ENCODE measurements at places on chromosomes 5 and 9.

- no peak for DNase-seq
Observed at GRCh38 chr5:115838885-115839518, 2.4 kb downstream of the ATG12 start.

DNA sequence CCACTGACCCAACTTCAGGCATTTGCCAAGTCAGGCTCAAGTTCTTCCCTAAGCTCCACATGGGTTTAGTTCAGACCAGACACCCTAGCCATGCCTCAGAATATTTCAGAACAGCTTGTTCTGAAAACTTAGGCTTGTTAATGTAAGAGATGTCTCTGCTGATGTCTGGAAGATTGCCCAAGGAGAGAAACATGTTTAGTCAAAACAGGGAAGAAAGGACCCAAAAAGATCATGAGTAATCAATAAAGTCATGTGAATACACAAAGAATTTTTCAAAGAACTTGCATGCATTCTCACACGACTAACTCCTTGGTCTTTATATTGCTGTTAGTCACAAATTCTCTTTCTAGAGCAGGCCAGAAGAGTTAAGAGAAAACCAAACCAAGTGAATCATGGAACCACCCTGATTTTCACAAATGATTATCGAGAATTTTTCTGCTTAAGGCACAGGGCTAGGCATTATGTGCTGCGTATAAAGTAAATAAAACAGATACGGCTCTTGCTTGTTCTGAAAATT lies 158.1 kb upstream of the HMHB1 start:
- no peak for DNase-seq

DNA sequence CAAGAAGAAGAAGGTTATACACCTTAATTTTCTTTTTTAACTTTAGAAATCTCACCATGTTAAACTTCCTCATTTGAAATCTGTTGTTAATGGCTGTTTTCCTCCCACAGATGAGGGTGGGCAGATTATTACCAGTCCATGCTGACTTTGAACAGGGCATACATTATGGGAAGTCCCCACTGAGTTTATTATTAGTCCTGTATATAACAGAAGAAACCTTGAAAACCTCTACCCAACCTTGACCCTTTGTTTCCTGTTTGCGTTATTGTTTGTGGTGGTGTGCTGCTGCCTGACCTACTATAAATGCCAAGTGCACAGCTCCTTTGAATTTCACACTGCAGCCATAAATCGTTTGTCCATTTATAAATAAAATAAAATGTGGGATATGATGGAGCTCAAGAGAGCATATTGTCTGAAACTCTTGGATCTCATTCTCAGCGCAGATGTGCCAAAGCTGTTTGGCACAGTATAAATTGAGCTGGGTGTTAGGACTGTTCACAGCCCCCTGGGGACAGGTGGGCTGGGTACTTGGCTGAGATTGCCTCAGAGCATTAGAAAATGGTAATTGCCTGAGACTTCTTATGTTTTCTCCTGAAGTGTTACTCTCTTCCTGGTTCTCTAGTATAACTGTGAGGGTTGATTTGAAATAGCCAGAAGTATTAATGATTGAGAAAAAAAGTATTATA lies 139.6 kb downstream of the SPATA31D1 start:
- no peak for DNase-seq

DNA sequence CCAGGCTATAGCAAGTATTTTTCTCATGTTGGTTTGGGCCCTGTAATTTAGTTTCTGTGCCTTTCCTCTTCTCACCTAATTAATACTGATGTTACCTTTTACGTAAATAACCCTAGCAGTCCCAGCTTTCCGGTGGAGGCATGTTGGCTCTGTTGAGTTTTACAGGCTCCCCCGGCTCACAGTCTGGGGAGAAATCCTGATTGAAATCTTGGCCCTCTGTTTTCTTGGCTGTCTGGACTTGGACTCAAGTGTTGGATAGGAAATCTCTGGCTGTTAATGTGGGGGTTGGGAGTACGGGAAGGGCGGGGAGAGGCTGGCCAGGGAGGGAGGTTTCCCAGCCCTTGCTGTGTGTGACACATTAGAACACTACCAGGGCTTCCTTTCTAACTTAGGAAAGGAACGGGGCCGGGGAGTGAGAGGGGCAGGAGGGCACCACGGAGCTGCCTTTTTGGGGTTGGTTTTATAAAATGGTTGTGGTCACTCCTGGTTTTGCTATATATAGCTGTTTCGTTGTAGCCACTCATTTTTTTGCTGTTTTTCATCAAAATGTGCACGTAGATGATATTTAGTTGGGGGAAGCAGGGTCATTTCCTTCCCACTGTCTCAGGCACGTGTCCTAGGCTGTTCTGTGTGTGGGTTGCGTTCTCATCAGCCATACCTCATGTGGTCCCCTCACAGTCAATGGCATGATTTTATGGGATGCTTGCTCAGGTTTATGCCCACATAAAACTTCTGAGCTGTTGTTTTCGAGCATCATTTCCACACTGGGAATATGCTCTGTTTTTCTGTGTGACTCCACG lies 11.0 kb downstream of the TRIO start:
- no peak for DNase-seq

DNA sequence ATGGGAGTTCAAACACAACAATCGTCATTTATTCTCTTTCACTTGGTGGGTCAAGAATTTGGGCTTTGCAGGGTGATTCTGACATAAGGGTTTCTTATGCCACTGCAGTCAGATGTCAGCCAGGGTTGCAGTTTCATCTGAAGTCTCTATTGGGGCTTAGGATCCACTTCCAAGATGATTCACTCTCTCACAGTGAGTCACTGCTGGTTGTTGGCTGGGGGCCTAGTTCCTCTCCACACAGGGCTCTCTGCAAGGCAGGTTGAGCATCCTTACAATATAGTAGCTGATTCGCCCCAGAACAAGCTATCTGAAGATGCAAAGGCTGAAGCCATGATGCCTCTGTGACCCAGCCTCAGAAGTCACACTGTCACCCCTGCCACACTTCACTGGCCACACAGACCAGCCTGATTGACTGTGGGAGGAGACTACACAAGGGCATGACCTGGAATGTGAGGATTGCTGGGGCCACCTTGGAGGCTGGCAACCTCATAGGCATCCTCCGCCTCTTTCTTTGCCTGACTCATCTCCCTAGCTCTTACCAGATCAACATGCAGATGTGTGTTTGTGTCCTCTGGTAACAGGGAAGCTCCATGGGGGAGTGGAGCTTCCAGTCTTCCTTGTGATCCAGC lies 4.5 kb upstream of the CARD19 start:
- DNase-seq: peak; percentile 70

- DNase-seq: no peak
Observed at GRCh38 chr5:32443145-32443540, 1.4 kb downstream of the ZFR start.

- no peak for DNase-seq
Observed at GRCh38 chr5:112742424-112742823, 4.7 kb downstream of the APC start.

DNA sequence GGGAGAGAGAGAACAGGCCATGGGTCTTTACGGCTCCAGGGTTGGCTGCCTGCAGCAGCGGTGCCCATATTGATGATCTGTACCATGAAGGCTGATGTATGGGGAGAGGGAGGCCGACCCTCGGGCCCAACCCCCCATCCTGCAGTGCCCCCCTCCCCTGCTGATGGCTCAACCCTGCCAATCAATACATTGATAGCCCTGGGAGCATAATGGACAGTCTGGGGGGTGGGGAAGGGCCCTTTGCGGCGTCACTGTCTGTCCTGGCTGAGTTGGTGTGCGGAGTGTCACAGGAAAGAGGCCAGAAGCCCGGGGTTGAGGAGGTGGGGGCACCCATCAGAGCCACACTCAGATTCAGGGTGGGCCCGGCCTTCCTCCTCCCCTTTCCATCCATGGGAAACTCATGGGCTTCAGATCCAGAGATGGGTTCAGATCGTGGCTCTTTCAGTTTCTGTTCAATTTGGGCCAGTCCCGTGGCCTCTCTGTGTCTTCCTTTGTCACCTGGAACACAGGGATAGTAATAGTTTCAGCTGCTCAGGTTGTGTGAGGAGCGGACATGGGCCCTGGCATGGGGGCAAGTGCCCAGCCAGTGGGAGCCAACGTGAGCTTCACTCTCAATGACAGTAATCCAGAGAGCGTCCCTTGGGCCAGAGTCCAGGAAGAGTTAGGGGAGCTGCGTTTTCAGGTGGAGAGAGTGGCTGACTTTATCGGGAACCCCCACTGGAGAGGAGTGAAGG lies 9.5 kb downstream of the FGF18 start:
- no peak for DNase-seq

DNA sequence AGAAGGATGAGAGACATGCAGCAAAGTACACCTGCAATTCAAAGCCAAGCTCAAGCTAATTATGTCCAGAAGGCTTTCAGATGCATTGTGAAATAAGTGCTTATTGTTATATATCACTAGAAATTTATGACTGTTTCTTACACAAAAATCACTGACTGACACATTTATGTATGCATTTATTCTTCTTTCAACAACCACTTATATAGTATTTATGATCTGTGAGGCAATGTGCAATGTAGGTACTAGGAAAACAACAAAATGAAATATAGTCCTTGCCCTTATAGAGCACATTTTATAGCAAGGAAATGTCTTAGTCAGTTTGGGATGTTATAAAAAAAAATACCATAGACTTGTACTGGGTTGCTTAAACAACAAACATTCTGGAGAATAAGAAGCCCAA lies 167.6 kb downstream of the YIPF5 start:
- DNase-seq: no peak

DNA sequence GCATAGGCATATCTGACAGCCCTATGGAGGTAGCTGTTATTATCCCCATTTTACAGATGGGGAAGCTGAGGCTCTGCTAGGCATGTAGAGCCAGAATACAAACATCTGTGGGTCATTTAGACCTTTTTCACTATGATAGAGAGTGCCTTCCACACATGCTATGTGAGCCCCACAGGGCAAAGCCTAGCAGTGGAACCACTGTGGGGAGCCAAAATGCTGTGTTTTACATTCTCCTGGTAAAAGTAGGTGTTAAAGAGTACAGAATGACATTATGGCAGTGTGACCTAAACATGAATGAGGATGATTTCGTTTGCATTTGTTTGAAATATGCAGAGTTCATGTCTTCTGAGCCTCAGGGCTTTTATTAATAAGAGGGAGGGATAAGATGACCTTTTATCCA lies 265.2 kb downstream of the MAST4 start:
- no peak for DNase-seq

DNA sequence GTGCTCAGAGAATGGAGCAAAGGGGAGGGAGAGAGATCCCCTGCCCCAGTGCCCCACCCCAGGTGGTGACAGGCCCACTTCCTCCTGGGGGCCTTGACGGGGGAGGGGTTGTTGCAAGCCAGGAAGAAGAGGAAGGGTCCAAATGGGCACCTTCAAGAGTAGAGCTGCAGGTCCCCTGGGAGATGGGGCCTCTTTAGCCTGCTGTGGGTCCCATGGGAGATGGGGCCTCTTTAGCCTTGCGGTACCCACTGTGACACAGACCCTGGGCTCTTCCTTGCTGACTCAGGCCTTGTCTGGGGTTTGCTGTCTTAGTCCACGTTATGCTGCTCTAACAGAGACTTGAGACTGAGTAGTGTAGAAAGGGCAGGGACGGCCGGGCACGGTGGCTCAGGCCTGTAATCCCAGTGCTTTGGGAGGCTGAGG lies 9.6 kb upstream of the TOR4A start:
- no peak for DNase-seq

DNA sequence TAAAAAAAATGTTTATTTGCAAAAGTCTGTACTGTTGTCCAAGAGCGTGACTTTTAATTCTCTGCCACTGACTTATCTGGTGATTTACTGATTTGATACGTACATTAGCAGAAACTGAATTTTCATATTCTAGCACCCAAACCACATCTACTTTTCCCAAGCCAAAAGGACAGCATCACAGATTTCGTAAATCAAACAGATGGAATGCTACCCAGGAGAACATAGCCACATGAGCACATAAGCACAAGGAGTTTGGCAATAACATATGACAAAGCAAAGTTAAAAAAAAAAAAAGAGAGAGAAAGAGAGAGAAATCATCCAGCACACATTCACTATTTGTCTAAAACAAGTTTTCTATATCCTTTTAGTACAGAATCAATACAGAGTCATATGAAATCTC lies 83.7 kb downstream of the HINT1 start:
- no peak for DNase-seq

- DNase-seq: no peak
Observed at GRCh38 chr9:79591458-79591857, 19.7 kb downstream of the TLE4 start.

DNA sequence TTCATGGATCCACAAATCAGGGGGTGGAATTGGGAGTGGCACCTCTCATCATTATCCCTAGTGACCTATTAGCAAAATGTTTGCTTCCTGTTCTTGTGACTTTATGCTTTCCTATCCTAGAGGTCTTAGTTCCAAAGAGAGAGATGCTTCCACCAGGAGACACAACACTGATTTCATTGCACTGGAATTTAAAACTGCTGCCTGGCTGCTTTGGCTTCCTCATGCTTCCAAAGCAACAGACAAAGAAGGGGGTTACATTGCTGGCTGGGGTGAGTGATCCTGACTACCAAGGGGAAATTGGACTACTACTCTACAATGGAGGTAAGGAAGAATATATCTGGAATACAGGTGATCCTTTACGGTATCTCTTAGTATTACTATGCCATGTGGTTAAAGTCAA lies 69.2 kb upstream of the SH3GL2 start:
- no peak for DNase-seq

- no peak for DNase-seq
Observed at GRCh38 chr9:5832071-5832537, 813 bp downstream of the ERMP1 start.

DNA sequence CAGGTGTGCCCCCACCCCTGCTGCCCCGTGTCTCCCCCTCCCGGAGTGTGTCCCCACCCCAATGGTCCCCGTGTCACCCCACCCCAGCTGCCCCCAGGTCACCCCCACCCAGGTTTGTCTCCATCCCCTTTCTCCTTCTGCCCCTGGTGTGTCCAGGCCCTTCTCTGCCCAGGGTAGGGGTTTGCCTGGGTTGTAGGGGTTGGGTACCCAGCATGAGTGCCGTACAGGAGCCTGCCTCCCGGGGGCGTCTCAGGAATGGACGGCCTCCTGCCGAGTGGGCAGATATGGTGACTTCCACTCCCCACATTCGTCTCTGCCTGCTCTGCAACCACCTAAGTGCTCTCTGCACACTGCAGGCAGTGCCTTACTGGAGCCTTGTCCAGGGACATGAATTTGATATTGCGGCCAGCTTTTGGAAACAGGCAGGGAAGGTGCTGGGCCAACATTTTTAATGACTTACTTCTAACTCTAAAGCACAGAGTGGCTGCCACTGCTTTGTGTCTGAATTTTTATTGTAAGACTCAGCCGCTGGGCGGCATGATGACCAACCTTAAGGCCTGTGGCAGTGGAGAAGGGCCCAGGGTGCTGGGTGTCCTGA lies 6.7 kb downstream of the LRRC14B start:
- no peak for DNase-seq

GRCh38 chr5:164354139-164354751 lies 848.8 kb downstream of the MAT2B start:
- DNase-seq: no peak

GRCh38 chr5:32504989-32505596 lies 60.6 kb upstream of the ZFR start:
- no peak for DNase-seq

GRCh38 chr9:127550282-127550681 lies 61.8 kb upstream of the STXBP1 start:
- no peak for DNase-seq

- DNase-seq: no peak
Observed at GRCh38 chr5:120164986-120165385, 299.1 kb upstream of the PRR16 start.

Data from epithelial cell of prostate (primary cell).